NCI-H1105 (cell line): ENCODE measurements at places on chromosomes 5 and 9.
A peak's percentile ranks its signal among the peaks of the same experiment; 100 is the strongest.

DNA sequence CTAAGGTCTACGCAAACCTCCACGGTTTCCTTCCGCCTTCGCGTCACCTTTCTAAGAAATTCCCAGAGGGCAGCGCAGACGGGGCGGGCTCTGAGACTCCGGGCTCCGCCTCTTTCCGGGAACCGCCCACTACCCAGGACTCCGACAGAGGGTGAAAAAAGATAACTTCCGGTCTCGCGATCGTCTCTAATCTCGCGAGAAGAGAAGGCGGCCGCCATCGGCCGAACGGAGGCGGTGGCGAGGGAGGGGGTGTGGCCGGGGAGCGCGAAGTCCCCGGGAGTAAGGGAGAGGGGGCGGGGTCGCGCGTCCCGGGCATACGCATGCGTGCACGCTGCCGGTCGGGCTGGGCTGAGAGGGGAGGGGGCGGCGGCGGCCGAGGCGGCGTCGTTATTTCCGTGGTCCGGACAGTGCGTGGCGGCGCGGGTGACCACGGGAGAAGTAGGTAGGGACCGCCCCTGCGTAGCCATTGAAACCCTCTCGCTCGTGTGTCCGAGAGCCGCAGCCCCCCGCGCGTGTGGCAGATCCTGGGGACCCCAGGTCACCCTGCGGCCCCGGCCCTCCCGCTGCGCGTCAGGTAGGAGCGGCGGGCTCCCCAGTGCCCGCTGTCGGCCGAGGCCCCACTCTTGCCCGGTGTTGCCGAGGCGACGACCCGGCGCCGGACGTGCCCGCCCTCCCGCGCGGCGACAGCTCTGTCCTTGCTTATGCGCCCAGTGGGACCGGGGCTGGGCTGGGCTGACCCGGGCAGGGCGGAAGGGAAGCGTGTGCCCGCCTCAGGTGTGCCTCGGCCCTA is at the start of gene NAA35:
NAA35 (plus strand) TSS at position 315 of the 790 bp plus-strand sequence. CDS start 1,014 bp downstream, outside the sequence.
- DNase-seq, result peak; percentile 93

- DNase-seq, result no peak
These were observed 88.9 kb upstream of the CXCL14 start for GRCh38 chr5:135667673-135668072.

DNA sequence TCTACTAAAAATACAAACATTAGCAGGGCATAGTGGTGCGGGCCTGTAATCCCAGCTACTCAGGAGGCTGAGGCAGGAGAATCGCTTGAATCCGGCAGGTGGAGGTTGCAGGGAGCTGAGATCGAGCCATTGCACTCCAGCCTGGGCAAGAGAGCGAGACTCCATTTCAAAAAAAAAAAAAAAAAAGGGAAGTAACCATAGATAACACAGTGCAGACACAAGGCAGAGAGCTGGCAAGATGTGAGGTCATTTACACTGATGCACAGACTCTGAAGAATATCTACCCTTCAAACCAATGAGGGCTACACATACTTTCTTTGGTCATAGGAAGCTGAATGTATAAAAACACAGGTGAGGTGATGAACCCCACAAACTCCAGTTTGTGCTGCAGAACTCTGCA is 131.9 kb downstream of the DCP2 start:
- no peak for DNase-seq

GRCh38 chr9:76200745-76201144 is 193.5 kb downstream of the RFK start:
- peak; percentile 32 for DNase-seq

DNA sequence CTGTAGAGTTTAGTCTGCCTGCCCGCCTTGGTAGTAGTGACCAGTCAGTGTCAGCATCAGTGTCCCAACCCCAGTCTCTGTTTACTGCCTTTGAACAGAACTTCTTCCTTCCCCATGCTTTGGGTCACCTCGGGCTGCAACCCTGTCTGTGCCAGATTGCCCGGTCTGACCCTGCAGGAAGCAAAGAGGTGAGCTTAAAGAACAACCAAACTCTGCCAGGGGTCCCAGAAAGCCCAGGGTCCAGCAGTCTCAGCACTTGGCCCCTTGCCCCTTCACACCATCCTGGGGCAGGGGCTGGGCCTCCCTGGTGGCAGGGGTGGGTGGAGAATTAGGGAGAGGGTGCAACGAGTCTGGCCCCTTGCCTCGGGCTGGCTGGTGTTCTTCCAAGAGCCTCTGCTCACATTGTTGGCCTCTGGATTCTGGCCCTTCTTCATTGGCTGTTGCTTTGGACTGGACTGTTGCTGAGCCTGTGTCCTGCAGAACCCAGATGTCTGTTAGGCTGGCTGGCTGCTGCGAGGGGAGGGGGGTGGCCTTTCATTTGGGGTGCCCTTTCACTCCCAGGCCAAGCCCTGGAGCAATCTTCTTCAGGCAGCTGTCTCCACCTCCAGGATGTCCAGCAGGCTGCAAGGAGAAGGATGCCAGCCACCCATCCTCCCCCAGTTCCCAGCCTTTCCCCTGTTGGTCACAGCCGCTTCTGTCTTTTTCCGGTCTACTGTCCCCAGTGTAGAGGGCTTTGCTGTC is 51.2 kb downstream of the SAR1B start:
- DNase-seq, result no peak

GRCh38 chr5:91118796-91119195 is 264.3 kb downstream of the ARRDC3 start:
- DNase-seq, result no peak

GRCh38 chr9:92341578-92341977 is 15.8 kb downstream of the CENPP start:
- DNase-seq, result no peak

GRCh38 chr9:133637451-133638055 is 1.4 kb downstream of the DBH start:
- DNase-seq, result no peak

- no peak for DNase-seq
These were observed 113.0 kb upstream of the ANKRD55 start for GRCh38 chr5:56346044-56346710.

DNA sequence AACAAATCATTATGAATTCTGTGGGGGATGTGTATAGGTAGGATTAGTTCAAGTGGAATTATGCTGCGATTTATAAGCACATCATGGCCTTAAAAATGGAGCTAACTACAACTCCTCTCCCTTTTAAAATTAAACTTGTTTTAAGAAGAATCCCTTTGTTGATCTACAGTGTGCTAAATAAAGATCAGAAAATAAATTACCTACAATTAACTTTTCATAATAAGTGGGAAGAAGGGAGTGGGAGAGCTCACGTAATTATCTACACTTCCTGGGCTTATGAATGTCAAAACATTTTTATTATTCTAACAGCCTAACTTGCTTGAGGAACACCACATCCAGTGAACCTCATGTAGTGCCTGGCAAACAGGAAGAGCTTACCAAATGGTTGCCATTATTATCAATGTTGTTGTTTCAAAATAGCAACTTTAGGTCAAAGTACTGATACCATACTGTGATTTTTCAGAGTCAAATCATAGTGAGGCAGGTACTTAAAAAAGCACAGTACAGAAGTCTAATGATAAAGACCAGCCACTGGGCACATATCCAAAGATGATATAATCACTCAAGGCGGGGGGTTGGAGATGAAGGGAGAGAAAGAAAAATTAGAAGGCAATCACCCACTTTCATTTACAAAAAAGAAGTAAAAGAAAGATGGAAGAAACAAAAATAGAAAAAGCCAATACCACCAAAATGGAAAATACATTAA is 174.0 kb downstream of the RAPGEF6 start:
- DNase-seq, result no peak

DNA sequence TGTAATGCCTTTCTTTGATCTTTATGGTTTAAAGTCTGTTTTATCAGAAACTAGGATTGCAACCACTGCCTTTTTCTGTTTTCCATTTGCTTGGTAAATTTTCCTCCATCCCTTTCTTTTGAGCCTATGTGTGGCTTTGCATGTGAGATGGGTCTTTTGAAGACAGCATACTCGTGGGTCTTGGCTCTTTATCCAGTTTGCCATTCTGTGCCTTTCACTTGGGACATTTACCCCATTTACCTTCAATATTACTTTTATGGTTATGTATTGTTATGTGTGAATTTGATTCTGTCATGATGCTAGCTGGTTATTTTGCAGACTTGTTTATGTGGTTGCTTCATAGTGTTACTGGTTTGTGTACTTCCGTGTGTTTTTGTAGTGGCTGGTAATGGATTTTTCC is 59.2 kb downstream of the YTHDC2 start:
- DNase-seq, result no peak

GRCh38 chr5:163914910-163915309 is 409.5 kb downstream of the MAT2B start:
- DNase-seq, result no peak

- no peak for DNase-seq
These were observed 12.1 kb upstream of the BARX1 start for GRCh38 chr9:93967020-93967803.

DNA sequence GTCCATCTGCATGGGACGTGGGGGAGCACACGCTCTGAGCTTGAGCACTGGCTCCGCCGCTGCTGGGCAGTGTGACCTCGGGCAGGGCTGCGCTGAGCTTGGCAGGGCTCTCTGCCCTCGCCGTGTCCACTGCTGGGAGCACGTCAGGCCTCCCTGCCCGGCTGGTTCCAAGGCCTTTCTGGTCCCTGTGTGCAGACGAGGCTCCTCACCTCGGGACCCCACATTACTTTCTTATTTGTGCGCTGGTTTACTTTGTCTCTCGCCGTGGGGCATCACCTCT is 43.9 kb downstream of the RXRA start:
- DNase-seq, result no peak

- no peak for DNase-seq
These were observed 739.4 kb downstream of the IRX1 start for GRCh38 chr5:4335078-4335477.

- DNase-seq, result no peak
These were observed 314.8 kb downstream of the PRELID2 start for GRCh38 chr5:145520335-145520734.

GRCh38 chr5:77294185-77294584 is 83.7 kb downstream of the PDE8B start:
- DNase-seq, result no peak

DNA sequence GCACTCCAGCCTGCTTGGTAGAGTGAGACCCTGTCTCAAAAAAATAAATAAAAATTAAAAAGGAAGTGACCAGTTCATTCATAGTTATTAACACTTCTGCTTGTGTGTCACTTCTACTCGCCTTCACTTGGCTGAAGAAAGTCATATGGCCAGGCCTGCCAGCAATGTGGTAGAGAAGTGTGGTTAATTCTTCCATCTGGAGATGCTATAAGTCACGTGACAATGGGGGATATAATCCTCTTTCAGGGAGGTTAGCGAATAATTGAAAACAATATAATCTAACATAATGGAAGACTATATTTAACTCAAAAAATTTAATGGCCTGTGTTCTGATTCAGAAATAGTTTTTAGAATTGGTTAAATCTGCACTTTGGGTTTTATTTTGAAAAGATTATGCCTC is 305.6 kb downstream of the DOCK8 start:
- DNase-seq, result no peak

GRCh38 chr9:3732077-3733038 is 206.6 kb upstream of the RFX3 start:
- DNase-seq, result peak; percentile 64

DNA sequence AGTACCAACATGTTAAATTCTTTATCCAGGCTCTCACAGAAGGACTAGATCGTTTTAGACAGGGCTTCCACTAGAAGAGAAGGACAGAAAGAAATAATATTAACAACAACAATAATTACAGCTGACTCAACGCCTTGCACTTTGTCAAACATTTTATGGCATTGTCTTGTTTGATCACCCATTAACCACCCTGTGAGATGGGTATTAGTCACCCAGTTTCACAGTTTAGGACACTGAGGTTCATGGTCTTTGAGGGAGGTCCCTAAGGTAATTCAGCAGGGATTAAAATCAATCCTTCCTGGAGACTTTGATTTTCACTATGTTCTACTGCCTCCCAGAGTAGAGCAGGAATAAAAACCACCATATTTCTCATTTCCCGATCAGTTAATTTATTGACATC is 51.4 kb upstream of the BNC2 start:
- no peak for DNase-seq

DNA sequence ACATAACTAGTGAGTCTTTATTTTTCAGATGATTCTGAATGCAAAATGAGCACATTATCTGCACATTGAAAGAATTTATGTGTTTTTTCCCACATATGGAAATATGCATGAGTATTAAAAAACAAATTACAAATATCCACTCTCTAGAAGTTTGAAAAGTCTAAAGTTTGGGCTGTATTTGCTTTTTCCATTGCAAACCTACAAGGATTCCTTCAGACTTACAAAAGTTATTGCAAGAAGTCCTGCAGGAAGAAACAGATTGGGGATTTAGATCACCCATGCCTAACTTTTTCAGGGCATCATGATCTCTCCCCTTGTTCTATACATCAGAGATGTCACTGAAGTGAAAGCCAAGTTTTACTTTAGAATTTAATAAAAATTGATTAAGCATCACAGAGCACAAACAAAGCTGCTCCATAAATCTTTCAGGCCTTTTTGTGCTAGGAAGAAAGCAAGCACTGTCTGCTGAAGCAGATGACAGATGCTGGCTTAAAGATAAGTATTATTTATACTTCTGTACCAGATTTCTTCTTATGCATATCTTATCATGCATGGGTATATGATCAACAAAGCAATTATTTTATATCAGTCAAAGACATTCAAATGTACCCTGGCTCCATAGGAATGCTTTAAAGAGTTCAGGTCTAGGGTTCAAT is 71.7 kb downstream of the NFIB start:
- no peak for DNase-seq

GRCh38 chr5:168875832-168876231 is 296.7 kb upstream of the PANK3 start:
- no peak for DNase-seq

GRCh38 chr9:125513668-125514413 is 193.2 kb downstream of the MAPKAP1 start:
- DNase-seq, result no peak

DNA sequence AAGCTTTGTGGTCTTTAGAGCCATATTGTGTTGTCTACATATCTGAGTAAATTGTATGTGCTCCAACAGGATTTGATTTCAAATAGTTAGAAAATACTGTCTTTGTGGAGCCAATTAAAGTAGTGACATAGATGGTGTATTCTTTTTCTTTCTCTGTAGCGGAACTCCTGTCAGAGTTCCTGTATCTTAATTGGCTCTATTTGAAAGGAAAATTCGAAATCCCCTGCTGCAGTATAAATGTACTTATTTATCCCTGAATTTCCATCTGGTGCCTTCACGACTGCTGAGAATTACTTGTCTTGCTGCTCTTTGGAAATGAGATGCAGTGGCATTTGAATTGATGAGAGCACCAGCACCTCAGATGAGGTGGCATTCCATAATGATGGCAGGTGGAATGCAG is 546.7 kb upstream of the SGCD start:
- no peak for DNase-seq

DNA sequence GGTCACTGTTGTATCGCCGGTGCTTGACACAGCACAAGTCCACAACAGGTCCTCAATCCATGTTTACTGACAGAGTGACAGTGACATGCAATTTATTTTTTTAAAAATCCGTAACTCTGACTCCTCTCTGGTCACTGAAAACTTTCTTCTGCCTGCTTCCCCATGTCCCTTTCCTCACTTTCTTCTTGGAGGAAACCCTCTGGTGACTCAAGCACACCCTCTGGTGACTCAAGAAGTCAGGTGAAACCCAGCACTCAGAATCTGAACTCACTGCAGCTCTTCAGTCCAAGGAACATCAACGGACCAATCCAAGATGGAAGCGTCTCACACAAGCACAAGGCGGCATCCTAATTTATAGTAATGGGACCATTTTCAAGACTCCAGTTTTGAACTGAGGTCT is 245.9 kb downstream of the FSTL4 start:
- no peak for DNase-seq
